Esophagus muscularis mucosa (tissue), 4 donors: ENCODE measurements at places on chromosomes 7 and 10. TPM values are rescaled to one million over a fixed set of nuclear protein-coding genes. Genes with fewer than 3 reads are reported as not detected.

DNA sequence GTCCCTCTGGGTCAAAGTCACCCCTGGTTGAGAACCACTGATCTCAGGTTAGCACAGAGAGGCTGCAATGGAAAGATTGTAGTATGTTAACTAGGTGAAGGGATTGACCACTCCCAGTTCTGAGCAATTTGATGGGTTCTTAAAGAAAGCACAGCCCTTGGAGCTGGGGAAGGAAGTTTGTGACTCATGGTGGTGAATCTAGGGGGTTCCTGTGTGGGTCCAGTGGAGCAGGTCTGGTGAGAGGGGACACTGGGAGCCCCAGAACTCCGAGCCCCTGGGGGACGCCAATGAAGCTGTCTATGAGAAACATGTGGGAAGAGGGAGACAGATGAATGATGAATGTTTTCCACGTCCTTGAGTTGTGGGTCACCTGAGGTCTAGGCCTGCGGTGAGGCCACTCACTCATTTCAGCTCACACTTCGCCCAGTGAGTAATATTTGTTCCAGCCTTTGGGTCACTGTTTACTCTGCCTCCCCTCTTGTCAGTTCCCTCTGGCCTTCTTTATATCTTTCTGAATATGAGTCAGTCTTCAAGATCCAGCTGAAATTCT lies 341.9 kb downstream of the LRMDA start:
- no peak overlapping the region for H3K4me3 ChIP-seq
- H3K27me3 ChIP-seq: no peaks in the 10 kb centered on the region
- DNase-seq: no peak
- peak overlapping the region; percentile 57 for H3K27ac ChIP-seq

- no peaks in the 10 kb centered on the region for H3K36me3 ChIP-seq
- H3K4me1 ChIP-seq: no peaks in the 10 kb centered on the region
- no peak overlapping the region for H3K4me3 ChIP-seq
- H3K27me3 ChIP-seq: no peaks in the 10 kb centered on the region
These were observed 84.5 kb downstream of the RNF32 start for GRCh38 chr7:156725073-156725472.

DNA sequence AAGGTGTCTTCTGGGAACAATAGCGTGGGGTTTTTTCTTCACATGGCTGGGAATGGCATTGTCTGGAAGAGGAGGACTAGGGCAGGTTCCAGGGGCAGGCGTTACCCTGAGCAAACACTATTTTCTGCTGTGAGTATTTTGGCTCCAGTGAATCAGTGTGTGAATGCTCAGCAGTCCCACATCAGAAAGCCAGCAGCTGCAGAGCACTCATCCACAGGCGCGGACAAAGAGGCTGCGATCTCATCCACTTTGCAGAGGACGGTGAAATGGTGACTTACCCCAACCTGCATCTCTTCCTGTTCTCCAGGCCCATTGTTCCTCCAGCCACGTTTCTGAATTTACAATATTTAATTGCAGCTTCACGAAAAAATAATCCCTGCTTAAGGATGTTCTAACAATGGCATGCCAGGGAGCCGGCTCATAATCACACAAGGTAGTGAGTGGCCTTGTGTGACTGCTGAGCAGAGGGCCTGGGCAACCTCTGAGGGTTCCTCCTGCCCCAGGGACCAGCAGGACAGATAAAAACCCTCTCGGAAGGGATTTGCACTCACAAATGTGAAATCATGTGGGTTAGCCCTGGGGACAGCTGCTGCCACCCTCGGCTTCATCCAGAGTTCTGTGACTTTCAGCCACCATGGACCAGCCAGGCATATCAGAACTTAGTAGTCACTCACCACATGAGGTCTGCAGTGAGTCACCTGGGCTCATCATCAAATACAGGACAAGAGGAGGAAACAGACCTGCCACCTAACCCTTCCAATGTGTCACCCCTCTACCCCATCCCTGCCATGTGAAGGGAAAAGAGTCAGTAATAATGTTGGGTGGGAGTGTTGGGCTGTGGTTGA lies 65.0 kb upstream of the EN2 start:
- no peaks in the 10 kb centered on the region for H3K4me1 ChIP-seq
- no peak overlapping the region for H3K27ac ChIP-seq
- H3K36me3 ChIP-seq: no peaks in the 10 kb centered on the region
- peaks cover 72% of the 10 kb centered on the region for H3K27me3 ChIP-seq
- no peak for DNase-seq

PNLIPRP3 gene
- not detected for total RNA-seq

GRCh38 chr10:116777006-116777405 lies 34.6 kb upstream of the HSPA12A start:
- no peak overlapping the region for H3K27ac ChIP-seq
- H3K36me3 ChIP-seq: no peaks in the 10 kb centered on the region
- no peaks in the 10 kb centered on the region for H3K27me3 ChIP-seq
- H3K4me3 ChIP-seq: no peak overlapping the region
- no peak for DNase-seq

FMC1 gene
- total RNA-seq: 17.4 TPM

UNCX gene
- not detected for total RNA-seq

GRCh38 chr7:91533996-91534395 lies 269.8 kb downstream of the FZD1 start:
- H3K4me1 ChIP-seq: no peaks in the 10 kb centered on the region
- no peaks in the 10 kb centered on the region for H3K36me3 ChIP-seq
- H3K27me3 ChIP-seq: no peaks in the 10 kb centered on the region
- H3K27ac ChIP-seq: no peak overlapping the region

HOXA1 gene
- total RNA-seq: 0.71 TPM

PPP1R3A gene
- 0.26 TPM for total RNA-seq

TPK1 gene
- 2.7 TPM for total RNA-seq

- H3K27me3 ChIP-seq: no peaks in the 10 kb centered on the region
- H3K4me1 ChIP-seq: peaks cover 20% of the 10 kb centered on the region
- H3K27ac ChIP-seq: no peak overlapping the region
- DNase-seq: no peak
These were observed 21.4 kb downstream of the KDM7A start for GRCh38 chr7:140155428-140155827.

GRCh38 chr10:77004917-77005564 lies 632.6 kb downstream of the KCNMA1 start:
- no peak for DNase-seq
- no peak overlapping the region for H3K4me3 ChIP-seq
- no peaks in the 10 kb centered on the region for H3K27me3 ChIP-seq
- no peaks in the 10 kb centered on the region for H3K4me1 ChIP-seq
- H3K27ac ChIP-seq: peak overlapping the region; percentile 24

- no peak for DNase-seq
- H3K36me3 ChIP-seq: no peaks in the 10 kb centered on the region
- H3K27me3 ChIP-seq: peaks cover 37% of the 10 kb centered on the region
- H3K27ac ChIP-seq: no peak overlapping the region
- no peak overlapping the region for H3K4me3 ChIP-seq
These were observed 49.3 kb upstream of the ZNF716 start for GRCh38 chr7:57400531-57401155.

GRCh38 chr7:1121476-1121875 lies 33.6 kb downstream of the GPER1 start:
- H3K36me3 ChIP-seq: peaks cover 7% of the 10 kb centered on the region
- no peak overlapping the region for H3K27ac ChIP-seq
- no peak for DNase-seq

GRCh38 chr7:94338921-94339371 lies 55.7 kb upstream of the COL1A2 start:
- no peak overlapping the region for H3K27ac ChIP-seq
- H3K36me3 ChIP-seq: no peaks in the 10 kb centered on the region
- DNase-seq: no peak
- H3K4me3 ChIP-seq: no peak overlapping the region

DNA sequence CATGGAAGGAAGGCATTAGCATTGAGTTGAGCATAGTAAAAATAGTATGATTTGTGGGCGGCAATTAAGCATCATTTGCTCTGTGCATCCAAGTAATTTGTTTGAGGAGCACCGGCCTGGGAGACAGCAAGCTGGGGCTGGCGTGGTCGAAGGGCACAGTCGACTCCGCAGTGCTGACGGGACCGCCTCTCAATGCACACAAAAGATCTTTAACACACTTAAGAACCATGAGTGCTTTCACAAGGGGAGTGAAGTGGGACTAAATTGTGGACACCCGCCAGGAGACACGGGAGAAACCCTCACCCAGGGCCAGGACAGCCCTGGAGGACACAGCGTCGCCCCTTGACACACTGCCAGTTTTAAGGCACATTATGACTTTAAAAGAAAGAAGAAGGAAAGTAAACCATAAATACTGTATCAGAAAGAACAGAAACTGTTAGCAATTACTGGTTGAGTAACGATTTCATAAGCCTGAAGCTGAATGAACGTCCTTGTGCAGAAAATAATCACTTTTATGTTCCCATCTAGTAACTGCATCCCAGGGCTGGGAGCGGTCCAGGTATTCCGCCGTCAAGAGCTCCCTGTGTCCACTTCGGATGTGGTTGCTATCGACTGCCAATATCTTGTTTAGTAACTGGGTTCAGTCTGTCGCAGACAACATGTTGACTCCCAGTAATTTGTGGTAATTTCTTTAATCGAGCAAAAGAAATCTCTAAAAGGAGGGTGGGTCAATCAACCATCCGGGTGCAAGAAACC lies 102.1 kb downstream of the EBF3 start:
- H3K4me1 ChIP-seq: no peaks in the 10 kb centered on the region
- peaks cover 6% of the 10 kb centered on the region for H3K36me3 ChIP-seq
- no peak overlapping the region for H3K27ac ChIP-seq
- no peak overlapping the region for H3K4me3 ChIP-seq

- peaks cover 30% of the 10 kb centered on the region for H3K27me3 ChIP-seq
- H3K4me1 ChIP-seq: no peaks in the 10 kb centered on the region
- no peaks in the 10 kb centered on the region for H3K36me3 ChIP-seq
- no peak for DNase-seq
- H3K4me3 ChIP-seq: no peak overlapping the region
- no peak overlapping the region for H3K27ac ChIP-seq
These were observed 7.6 kb downstream of the WNT8B start for GRCh38 chr10:100470367-100470766.

- no peak for DNase-seq
- H3K4me1 ChIP-seq: peaks cover 57% of the 10 kb centered on the region
- no peaks in the 10 kb centered on the region for H3K36me3 ChIP-seq
- no peak overlapping the region for H3K4me3 ChIP-seq
- H3K27me3 ChIP-seq: no peaks in the 10 kb centered on the region
- H3K27ac ChIP-seq: peak overlapping the region; percentile 55
These were observed 245.0 kb downstream of the PRPF18 start for GRCh38 chr10:13831711-13832141.

DNA sequence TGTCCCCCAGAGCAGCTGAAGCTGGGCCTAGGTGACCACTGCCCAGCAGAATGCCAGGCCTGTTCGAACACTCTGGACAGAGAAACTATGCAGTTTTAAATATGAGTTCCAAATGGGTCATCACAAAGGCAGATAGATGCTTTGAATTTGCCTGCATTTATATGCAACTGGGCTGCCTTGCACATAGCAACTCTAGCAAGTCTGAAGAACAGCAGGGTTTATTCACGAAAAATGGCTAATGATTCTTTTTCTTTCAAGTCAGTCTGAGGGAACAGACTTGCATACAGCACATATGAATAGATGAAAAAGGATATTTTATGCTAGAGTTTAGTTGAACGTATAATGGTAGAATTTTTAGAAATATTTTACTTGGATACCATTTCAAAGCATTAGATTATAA lies 68.5 kb downstream of the SLC35B4 start:
- DNase-seq: no peak
- no peak overlapping the region for H3K27ac ChIP-seq
- no peak overlapping the region for H3K4me3 ChIP-seq
- H3K4me1 ChIP-seq: no peaks in the 10 kb centered on the region

GRCh38 chr10:43648095-43648397 lies 635 bp downstream of the ZNF32 start:
- peak overlapping the region; percentile 79 for H3K27ac ChIP-seq
- peaks cover 33% of the 10 kb centered on the region for H3K36me3 ChIP-seq
- no peak for DNase-seq
- no peaks in the 10 kb centered on the region for H3K27me3 ChIP-seq
- peaks cover 17% of the 10 kb centered on the region for H3K4me1 ChIP-seq

GRCh38 chr10:43227911-43228782 lies 38.7 kb downstream of the RASGEF1A start:
- DNase-seq: no peak
- H3K4me3 ChIP-seq: peak overlapping the region; percentile 46
- H3K36me3 ChIP-seq: no peaks in the 10 kb centered on the region

ASB4 gene
- not detected for total RNA-seq

EN2 gene
- total RNA-seq: 0.06 TPM
